ENCODE measurements at places on chromosomes 4 and X.

- DNase-seq = no peak
Measured at GRCh38 chr4:140256941-140257340, 103.0 kb upstream of the MAML3 start.

DNA sequence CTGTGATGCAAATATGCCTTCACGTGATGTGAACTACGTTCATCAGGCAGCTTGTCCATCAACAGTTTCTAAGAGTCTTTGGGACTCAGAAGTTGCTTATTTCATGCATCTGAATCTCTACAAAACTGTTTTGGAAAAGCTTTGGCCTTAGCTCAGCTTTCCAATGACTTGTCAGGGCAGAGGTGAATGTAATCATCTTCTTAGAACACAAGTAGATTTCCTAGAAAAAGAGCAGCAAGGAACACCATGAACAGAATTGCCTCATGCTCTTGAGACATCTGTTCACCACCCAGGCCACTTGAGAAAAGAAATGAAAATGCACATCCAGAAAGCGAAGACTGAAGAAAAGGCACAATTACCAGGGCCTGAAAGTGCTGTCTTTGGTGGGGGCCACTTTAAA is 105.8 kb upstream of the PDHA1 start:
- no peak for DNase-seq

DNA sequence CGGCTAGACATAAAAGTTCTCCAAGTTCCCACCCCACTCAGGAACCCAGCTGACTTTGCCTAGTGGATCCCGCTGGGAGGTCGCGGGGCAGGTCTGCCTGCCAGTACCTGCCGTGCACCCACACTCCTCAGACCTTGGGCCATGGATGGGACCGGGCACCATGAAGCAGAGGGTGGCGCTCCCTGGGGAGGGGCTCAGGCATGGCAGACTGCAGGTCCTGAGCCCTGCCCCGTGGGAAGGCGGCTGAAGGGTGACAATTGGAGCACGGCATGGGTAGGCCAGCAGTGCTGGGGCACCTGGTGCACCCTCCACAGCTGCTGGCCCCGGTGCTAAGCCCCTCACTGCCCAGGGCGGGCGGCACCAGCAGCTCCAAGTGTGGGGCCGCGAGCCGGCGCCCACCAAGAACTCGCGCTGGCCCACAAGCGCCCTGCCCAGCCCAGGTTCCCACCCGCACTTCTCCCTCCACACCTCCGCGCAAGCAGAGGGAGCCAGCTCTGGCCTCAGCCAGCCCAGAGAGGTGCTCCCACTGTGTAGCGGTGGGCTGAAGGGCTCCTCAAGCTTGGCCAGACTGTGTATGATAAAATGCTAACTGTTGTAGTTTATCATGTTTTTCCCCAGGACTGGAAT is 63.1 kb downstream of the UGT2A2 start:
- no peak for DNase-seq

DNA sequence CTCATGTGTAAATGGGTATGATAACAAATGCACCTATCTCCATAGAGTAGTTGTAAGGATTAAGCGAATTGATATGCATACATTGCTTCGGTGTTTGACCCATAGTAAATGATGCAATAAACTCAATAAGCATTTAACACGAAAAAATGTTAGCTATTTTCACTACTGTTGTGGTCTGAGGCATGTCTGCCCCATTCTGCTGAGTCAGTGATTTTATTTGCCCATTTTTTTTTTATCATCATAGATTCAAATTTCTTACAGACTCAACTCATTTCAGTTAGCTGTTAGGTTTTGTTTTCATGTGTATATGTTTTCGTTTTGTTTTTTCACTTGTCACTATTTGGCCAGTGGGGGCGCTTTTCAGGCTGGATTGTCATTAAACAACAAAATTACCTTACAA is 27.8 kb upstream of the ARHGEF9 start:
- DNase-seq = no peak

DNA sequence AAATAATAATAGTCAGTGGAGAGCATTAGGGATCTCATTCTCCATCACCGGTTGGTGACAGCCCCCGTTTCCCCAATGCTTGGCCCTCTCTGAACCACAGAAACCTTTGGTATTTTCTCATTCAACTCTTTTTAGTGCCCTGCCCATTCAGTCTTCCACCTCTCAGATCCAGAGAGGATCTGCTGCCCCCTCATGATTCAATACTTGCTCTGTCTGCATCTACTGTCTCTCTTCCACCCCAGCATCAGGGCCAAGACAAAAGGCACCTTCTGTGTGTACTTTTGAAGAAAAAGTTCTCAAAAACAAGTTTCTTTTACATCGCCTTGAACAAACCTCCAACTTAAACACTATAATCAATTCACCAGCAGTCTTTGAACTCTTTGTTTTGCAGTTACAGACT is 19.3 kb downstream of the CLTRN start:
- no peak for DNase-seq

DNA sequence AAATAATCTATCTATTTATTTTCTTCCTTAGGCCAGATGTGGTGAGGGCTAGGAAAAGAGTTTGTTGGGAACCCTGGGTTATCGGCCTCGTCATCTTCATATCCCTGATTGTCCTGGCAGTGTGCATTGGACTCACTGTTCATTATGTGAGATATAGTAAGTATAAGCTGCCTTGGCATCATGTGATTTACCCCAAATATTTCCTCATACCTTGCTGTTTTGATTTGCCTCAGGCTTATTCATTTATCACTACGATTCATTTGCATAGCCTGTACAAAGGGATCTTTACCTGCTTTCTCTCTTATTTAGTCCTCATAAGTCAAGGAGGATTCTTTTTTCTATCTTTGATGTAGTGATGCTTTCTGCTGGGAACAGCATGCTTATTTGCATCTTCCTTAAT is 14.5 kb downstream of the TMPRSS11E start:
- no peak for DNase-seq

DNA sequence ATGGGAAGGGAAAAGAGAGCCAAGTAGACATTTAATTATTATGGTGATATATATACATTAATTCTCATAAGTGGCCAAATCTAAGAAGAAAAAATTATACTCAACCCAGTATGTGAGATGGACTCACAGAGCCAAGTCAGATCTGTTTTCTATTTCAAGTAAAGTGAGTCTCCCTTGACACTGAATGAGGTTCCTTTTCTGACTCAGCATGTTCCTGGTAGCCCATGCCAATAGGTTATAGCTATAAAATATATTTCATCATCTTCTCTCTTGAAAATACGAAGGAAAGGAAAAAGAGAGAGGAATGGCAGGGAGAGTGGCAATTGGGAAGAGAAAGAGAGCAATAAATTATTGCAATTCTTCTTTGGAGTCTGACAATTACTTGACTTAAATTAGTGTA is 68.8 kb upstream of the GRIA2 start:
- DNase-seq = no peak
